ENCODE measurements at places on chromosomes 11 and 22.

GRCh38 chr22:17436382-17436980 is 67.2 kb downstream of the CECR2 start:
- no peak for DNase-seq

- DNase-seq = no peak
Observed at GRCh38 chr22:40029189-40029890, 34.6 kb downstream of the FAM83F start.

GRCh38 chr11:66904055-66904454 is 47.2 kb downstream of the LRFN4 start:
- no peak for DNase-seq

- no peak for DNase-seq
Observed at GRCh38 chr11:8285228-8285627, 21.6 kb upstream of the LMO1 start.

Data from central memory CD4-positive, alpha-beta T cell (primary cell).